Posterior cingulate gyrus (tissue), 11 donors: ENCODE measurements at places on chromosomes 2 and 18.

DNA sequence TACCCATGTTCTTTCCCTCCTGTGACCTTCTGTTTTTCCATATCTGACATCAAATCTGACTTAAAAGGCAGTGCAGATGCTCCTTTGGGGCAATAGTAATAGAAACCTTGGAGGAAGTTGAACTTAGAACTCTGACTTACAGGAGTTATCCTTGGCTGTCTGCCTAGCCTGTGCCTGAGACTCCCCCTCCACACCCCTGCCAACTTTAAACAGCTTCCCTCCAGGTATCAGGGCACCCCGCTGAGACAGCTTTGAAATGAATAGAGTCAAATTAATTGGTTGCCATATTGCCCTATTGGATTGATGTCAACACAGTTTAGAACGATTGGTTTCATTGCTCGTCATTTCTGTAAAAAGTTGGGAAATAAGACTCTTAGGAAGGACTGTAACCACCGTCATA, 322.0 kb downstream of the PRKCE start:
- no peak for DNase-seq

- DNase-seq, result no peak
Measured at GRCh38 chr2:235511187-235511661, 17.4 kb downstream of the AGAP1 start.

- no peak for DNase-seq
Measured at GRCh38 chr18:45541421-45541820, 73.9 kb upstream of the SLC14A2 start.

DNA sequence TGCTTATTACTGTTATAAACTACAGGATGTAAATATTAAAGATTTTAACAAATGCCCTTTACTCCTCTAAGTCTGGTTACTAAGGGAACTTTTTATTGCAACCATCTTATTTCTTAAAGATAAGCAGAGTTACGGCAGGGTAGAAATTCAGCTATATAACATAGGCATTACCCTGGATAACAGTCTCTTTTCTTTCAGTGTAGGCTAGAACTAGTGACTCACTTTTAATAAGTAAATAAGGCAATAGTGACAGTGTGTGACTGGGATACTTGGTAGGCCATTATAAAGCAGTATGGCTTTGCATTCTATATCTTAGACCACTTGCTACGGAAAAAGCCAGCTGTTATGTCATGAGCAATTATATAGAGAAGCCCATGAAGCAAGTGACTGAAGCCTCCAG, 1041.0 kb upstream of the NRXN1 start:
- no peak for DNase-seq

- no peak for DNase-seq
Measured at GRCh38 chr2:178844269-178844668, 37.0 kb upstream of the TTN start.

DNA sequence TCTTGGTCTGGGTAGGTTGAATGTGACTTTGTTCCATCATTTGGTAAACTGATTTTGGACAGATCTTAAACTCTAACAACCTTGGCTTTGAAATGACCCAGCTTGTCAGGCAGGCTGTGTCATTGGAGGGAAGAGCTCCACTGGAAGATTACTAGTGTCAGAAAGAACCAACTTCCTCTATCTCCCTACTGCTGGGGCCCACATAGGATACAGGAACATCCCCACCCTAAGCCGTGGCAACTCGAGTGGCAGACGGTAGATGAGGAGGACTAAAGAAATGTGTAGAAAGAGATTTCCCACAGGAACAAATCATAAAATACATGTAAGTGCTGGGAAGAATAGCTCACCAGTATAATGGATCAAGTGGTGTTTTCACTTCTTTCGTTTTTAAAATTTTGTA, 4.3 kb upstream of the G6PC2 start:
- no peak for DNase-seq

GRCh38 chr2:161096336-161096735, 63.9 kb upstream of the TANK start:
- no peak for DNase-seq
